ENCODE measurements at places on chromosomes 16 and 17.

DNA sequence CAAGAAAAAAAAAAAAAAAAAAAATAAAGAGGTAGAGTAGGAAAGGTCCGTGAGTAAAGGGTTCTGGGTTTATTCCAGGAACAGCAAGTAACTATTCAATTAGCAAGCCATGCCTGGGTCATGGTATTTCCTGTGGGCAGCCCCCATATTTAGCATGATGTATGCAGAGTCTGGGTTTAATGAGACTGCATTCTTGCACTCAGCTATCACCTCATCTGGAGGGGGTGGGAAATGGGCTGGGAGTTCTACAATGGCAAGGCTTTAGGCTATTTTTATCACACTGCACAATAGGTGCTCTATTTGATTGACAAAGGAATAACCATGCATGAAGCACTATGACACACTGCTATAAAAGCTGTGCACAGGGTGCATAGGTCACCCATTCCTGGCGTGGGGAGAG lies 104.0 kb upstream of the CCL2 start:
- DNase-seq: no peak

GRCh38 chr17:77708049-77708448 lies 250.5 kb upstream of the TNRC6C start:
- no peak for DNase-seq

DNA sequence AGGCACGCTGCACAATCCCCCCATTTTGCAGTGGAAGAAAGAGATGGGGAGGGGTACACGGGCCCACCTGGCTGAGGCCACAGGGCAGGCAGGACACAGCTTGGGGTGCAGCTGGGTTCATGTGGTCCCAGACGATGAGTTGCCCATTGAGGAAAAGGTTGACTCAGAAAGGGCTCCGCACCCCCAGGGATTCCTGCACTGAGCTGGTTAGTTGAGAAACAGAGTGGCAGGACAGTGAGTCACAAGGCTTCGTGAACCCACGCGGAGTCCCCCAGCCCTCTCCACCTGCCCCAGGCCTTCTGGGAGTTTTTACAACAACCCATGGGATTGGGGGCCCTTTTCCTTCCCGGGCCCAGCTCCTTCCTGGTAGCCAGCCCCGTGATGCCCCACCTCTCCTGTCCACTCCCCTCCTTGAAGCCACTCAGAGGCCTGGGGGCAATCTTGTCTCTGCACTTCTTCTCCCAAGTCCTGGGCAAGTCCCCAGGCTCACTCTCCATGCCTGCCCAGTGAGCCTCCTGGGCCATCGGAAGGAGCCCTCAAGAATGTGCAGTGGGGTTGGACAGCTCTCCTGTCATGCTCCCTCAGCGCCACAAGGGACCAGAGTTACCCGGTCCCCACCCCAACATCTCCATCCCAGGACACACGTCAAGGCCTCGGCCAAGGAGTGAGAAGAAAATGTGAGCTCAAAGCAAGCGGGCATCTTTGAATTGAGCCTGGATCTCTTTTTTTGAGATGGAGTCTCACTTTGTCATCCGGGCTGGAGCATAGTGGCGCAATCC lies 251.2 kb downstream of the PARN start:
- no peak for DNase-seq

DNA sequence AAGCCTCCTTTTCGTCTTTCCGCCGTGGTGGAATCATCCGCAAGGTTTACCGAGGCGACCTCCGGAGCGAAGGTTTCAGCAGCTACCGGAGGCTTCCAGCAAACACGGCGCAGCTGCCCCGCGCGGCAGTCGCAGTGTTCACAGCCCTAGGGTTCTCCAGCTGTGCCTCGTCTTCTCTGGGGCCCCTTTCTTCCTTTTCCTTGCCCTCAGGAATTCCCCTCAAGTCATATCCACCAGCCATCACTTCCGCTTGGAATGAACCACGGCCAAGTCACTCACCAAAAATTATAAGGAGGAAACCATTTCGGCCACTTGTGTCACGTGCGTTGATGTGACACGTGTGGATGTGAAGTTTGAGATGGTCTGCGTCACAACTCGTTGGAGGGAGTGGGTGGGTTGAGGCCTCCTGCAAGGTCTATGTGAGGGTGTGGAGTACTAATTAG lies 636 bp upstream of the ERN1 start:
- DNase-seq: no peak

- no peak for DNase-seq
Measured at GRCh38 chr16:86107215-86107825, 208.4 kb downstream of the IRF8 start.

- no peak for DNase-seq
Measured at GRCh38 chr17:38510421-38511149, 82.3 kb downstream of the ARHGAP23 start.

DNA sequence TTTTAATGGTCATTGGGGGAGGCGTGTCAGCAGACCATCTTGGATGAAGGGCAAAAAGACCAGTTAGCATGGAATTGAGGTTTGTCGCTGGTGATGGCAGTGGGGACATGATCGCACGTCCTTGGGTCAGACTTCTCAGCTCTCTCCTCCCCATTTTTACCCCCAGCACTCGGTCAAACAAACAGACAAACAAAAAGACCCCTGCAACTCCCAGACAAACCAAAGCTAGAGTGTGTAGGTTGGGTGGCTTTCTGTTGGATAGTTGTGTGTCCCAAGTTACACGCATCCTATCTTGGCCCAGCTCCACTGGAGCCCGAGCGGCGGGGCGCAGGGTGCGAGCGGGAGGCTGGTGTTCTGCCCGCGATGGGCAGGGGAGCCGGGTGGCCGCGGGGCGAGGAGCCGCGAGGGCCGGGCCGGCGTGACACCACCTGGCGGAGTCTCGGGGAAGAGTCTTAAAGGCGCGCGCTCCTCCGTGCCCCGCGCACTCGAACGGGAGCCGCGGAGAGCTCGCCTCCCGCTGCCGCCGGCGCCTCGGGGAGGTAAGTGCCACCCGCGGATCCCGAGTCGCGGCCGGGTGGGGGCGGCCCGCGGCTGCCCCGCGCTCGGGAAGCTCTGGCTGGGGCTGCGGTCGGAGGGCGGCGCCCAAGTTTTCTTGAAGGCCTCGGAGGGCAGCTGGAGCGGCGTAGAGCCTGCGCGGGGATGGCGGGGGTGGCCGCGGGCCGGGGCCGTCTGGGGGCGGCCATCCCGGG lies 18.5 kb upstream of the NTN1 start:
- no peak for DNase-seq

- DNase-seq: no peak
Measured at GRCh38 chr17:8464941-8465340, 29.3 kb downstream of the NDEL1 start.

DNA sequence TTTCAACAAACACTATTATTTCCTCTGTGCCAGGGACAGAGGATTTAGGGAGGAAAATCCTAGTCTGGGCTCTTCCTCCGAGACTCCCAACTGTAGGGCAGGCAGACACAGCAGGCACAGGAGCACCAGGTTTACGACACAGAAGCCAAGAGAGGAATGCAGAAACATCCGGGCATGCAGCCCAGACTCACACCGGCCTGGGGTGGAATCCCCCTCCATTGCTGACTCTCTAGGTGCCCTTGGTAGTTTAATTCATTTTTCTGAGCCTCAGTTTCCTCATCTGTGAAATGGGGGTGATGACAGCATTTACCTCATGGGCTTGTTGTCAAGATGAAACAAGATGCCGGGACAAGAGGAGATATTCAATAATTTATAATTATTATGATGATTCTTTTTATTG lies 14.9 kb downstream of the CA4 start:
- DNase-seq: no peak

- no peak for DNase-seq
Measured at GRCh38 chr16:27595993-27596392, 46.0 kb downstream of the KATNIP start.

GRCh38 chr17:75473246-75473645 lies 16.8 kb downstream of the TMEM94 start:
- DNase-seq: no peak

- DNase-seq: no peak
Measured at GRCh38 chr17:58156839-58157803, 8.9 kb downstream of the OR4D1 start.

GRCh38 chr17:16923904-16924695 lies 47.8 kb downstream of the TNFRSF13B start:
- DNase-seq: no peak

DNA sequence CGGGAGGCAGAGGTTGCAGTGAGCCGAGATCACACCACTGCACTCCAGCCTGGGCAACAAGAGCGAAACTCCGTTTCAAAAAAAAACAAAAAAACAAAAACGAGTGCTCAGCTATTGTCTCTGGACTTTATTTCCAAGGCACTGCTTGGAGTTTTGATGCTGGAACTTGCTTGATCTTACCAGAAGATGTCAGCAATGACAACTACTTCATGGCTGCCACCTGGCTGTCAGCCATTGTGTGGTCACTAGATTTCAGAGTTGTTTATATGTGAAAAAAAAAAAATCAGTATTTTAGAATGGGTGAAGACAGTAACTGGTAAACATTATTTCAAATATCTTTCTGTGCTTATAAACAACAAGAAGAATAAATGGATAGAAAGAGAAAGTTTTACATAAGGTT lies 26.3 kb upstream of the OR4D1 start:
- peak; percentile 0 for DNase-seq

GRCh38 chr16:6286176-6286575 lies 1046.5 kb upstream of the RBFOX1 start:
- DNase-seq: no peak

DNA sequence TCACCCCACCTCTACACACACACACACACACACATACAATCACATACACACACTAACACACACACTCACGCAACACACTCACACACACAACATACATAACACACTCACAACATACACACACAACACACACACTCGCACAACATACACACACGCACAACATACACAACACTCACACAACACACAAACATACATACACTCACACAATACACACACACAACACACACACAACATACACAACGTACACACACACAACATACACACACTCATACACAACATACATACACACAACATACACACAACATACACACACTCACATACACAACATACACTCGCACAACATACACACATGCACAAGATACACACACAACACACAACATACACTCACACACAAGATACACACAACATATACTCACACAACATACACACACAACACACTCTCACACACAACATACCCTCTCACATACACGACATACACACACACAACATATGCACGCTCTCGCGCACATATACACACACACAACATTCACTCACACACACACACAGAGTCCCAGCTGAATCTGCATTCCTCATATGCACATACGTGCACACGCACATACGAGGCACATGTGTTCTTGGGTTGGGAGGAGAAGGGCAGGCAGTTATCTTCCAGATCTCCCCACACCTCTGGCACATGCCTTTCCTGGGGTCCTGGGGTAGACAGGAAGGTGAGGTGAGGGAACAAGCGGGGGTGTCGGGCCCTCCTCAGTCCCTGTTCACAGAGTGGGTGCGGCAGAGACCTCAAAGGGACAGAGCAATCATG lies 1.1 kb downstream of the ASGR2 start:
- DNase-seq: no peak

DNA sequence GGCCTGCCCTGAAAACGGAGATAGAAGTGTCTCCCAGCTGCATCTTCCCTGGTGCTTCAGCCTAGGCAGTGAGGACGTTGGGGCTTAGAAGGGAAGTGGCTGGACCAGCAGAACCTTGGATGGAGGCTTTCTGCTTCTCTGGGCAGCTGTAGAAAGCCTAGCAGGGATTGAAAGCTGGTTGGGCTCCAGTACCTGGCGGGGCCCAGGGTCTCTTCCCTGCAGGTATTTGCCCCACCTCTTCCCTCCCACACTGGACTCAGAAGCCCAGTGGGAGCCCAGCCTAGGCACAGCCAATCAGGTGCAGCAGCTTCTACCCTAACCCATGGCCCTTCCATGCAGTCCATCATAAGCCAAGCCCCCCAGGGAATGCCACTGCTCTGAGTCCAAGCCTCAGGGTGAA lies 190.3 kb upstream of the IRX6 start:
- no peak for DNase-seq

All from GM04503 (cell line).